Activated naive CD4-positive, alpha-beta T cell (primary cell): ENCODE measurements at places on chromosomes 16 and 17.

DNA sequence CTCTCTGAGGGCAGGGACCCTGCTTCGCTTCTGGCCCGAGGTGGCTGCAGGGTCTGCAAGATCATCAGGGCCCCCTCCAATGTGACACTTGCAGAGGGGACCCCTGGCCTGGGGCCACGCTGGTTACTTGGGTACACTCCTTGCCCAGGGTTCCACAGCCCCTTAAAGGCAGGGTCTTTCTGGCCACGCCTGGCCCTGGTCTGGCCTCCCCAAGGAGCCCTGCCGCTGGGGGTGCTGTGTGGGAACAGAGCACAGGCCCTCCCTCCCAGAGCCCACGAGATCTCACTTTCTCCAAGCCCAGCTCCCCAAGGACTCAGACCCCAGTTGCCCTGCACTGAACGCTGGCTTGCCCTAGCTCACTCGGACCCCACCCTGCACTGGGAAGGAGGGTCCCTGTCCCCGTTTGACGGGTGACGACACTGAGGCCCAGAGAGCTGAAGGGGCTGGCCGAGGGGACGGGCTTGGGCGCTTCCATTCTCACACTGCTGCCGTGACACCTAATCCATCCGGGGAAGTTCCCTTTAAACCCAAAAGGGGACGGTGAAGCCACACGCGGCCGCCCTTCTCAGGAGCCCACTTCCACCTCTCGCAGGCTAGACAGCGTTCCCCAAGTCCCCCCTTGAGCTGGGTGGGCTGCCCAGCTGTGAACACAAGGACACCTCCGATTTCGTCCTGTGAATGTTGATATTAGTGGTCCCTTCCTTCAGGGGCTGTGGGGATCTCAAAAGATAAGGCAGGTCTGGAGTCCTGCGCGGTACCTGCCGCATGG, 26.9 kb upstream of the OSGIN1 start:
- DNase-seq: no peak

GRCh38 chr16:80417706-80418271, 123.0 kb upstream of the DYNLRB2 start:
- no peak for DNase-seq

- no peak for DNase-seq
Measured at GRCh38 chr16:27500801-27501200, 48.9 kb downstream of the GTF3C1 start.

DNA sequence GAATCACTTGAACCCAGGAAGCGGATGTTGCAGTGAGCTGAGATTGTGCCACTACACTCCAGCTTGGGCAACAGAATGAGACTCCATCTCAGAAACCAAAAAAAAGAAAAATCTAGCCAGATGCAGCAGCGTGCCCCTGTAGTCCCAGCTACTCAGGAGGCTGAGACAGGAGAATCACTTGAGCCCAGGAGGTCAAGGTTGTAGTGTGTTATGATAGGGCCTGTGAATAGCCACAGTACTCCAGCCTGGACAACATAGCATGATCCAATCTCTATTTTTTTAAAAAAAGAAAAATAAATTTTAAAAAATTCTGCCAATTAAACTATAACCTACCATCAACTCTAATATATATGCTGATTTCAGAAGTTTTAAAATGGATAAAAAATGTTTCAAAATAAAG, 15.8 kb downstream of the PHLPP2 start:
- no peak for DNase-seq

DNA sequence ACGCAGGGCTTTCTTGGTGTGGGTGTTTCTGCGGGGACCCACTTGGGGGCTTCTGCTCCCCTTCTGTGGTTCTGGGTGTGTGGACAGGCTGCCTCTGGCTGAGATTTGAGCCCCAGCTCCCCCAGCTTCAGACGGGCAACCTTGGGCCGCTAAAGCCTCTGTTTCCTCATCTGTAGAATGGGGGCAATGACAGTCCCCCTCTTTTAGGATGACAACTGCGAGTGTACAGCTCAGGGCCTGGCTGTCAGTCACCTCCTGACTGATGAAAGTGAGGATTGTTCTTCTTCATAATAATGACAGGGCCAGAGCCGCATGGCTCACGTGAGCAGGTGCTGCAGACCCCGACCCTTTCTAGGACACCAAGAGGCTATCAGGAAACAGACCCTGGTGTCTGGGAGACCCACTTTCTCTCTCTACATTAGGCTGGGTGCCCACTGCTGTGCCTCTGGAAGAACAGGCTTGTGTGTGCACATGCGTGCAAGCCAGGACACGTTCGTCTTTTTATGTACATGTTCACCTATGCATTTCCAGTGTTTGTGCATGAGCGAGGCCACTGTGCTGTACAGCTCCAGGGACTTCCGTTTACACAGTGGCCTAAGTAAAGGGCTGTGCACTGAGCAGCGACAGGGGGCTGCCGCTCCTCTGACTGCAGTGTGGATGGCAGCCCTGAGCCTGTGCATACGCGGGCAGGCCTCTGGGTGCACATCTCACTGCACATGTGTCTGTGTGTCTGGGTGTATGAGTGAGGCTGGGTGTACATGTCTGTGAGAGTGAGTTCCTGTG, 4.6 kb downstream of the SPNS3 start:
- DNase-seq: no peak

DNA sequence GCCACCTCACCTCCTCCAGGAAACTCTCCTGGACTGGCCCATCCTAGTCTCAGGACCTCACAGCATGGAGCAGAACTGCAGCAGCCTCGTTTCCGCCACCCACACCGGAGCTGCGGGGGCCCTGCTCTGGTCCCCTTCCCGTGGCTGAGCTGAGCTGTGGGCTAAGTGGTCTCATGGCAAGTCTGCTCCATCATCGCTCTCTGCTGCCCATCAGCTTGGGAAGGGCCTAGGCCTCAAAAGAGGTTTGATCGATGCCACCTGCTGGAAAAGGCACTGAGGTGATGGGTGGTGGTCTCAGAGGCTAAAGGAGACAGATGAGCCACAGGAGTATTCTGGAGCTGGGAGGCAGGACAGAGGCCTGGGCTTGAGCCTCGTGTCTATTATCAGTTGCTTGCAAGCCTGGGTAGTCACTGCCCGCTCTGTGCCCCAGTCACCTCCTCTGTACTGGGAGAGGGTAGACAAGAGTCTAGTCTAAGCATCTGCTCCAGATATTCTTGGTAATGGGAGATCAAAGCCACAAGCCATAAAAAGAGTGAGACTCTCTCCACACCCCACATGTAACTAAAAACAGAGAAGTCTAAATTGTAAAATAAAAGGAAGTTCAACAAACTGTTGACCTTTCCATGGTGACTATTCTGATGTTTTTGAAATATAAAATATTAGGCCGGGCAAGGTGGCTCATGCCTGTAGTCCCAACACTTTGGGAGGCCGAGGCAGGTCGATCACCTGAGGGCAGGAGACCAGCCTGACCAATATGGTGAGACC, 1.6 kb downstream of the ITGAE start:
- no peak for DNase-seq

DNA sequence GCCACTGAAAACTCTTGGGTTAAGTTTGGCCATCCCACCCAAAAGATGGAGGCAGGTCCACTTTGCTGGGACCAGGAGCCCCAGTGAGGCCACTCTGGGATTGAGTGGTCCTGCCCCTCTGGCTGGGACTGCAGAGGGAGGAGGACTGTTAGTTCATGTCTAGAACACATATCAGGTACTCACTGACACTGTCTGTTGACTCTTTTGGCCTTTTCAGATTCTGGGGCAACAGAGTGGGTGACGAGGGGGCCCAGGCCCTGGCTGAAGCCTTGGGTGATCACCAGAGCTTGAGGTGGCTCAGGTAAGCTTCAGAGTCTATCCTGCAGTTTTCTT, 19.5 kb upstream of the CYLD start:
- no peak for DNase-seq
